ENCODE measurements at places on chromosomes 2 and 18. TPM values are rescaled to one million over a fixed set of nuclear protein-coding genes. Genes with fewer than 3 reads are reported as not detected.
A peak's percentile ranks its signal among the peaks of the same experiment; 100 is the strongest.

DNA sequence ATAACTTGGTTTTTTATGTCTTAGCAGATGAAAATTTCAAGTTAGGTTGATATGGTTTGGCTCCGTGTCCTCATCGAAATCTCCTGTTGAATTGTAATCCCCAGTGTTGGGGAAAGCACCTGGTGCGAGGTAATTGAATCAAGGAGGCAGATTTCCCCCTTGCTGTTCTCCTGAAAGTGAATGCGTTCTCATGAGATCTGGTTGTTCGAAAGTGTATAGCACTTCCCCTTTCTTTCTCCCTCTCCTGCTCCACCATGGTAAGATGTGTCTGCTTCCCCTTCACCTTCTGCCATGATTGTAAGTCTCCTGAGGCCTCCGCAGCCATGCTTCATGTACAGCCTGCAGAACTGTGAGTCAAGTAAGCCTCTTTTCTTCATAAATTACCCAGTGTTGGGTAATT, 242.1 kb upstream of the TNP1 start:
- no peaks in the 10 kb centered on the region for H3K27me3 ChIP-seq
- no peaks in the 10 kb centered on the region for H3K4me1 ChIP-seq
- H3K27ac ChIP-seq: no peak overlapping the region
- no peaks in the 10 kb centered on the region for H3K36me3 ChIP-seq

- H3K27me3 ChIP-seq: peaks cover 12% of the 10 kb centered on the region
- H3K4me3 ChIP-seq: no peak overlapping the region
- no peaks in the 10 kb centered on the region for H3K4me1 ChIP-seq
These were observed 44.9 kb upstream of the TWIST2 start for GRCh38 chr2:238802957-238803356.

DNA sequence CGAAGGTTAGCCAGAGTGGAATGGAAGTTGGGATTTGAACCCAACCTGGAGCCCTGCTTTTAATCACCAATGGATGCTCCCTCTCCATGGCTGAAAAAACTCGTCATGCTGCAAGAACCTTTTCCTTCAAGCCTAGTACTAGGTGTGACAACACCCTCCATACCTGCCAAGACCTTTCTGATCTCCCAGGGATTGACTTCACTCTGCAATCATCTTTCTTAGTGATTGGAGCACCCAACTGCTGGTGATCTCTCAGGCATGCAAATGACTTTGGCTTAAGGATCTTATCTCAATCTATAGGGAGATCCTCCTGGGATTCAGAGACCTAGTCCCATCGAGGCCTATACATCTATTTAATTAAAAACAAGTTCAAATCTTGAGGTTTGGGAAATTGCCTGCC, 23.5 kb upstream of the ITGB6 start:
- no peaks in the 10 kb centered on the region for H3K27me3 ChIP-seq
- no peak overlapping the region for H3K27ac ChIP-seq
- H3K36me3 ChIP-seq: no peaks in the 10 kb centered on the region
- peaks cover 19% of the 10 kb centered on the region for H3K4me1 ChIP-seq
- no peak overlapping the region for H3K4me3 ChIP-seq

OSR1 gene
- polyA plus RNA-seq: 6.0 TPM

DNA sequence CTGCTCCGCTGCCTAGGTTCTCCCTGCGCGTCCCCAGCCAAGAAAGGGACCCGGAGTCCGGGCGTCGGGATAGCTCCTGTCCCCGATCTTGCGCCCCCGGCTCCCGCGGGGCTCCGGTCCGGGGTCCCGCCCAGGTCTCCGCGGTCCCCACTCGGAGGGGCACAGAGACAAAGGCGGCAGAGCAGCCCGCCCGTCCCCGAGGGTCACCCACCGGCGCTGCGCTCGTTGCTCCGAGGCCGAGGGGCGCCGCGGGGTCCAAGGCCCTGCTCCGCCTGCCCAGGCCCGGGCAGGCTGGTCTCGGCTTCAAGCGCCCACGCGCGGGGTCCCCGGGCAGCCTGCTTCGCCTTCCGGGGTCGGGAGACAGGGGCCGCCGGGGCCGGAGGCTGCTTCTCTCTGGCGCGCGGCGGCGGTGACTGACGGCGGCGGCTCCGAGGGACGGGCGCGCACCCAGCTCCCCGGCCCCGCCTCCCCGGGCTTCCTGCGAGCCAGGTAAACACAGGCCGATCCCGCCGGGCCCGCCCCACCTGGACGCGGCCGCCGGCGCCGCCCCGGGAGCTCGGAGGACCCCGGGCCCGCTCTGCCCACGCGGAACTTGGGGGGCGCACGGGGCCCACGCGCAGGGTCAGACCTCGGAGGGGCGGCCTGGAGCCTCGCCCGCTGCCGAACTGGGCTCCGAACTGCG, at the start of gene MBP:
TSS of gene MBP (minus strand) at position 415 of the 682 bp plus-strand sequence. CDS start 27,522 bp downstream, outside the sequence.
- DNase-seq: peak; percentile 50
- peaks cover 8% of the 10 kb centered on the region for H3K36me3 ChIP-seq
- peaks cover 54% of the 10 kb centered on the region for H3K4me1 ChIP-seq
- no peaks in the 10 kb centered on the region for H3K27me3 ChIP-seq
- peak within 1 kb of the TSS; percentile 62 for H3K27ac ChIP-seq

- no peaks in the 10 kb centered on the region for H3K4me1 ChIP-seq
- no peaks in the 10 kb centered on the region for H3K36me3 ChIP-seq
- no peaks in the 10 kb centered on the region for H3K27me3 ChIP-seq
- DNase-seq: no peak
- no peak overlapping the region for H3K4me3 ChIP-seq
These were observed 210.4 kb downstream of the SH3BP4 start for GRCh38 chr2:235162082-235162836.

GRCh38 chr2:207088276-207088675, 77.5 kb downstream of the KLF7 start:
- H3K4me3 ChIP-seq: no peak overlapping the region
- peaks cover 42% of the 10 kb centered on the region for H3K36me3 ChIP-seq
- H3K27ac ChIP-seq: peak overlapping the region; percentile 86
- H3K27me3 ChIP-seq: no peaks in the 10 kb centered on the region

DNA sequence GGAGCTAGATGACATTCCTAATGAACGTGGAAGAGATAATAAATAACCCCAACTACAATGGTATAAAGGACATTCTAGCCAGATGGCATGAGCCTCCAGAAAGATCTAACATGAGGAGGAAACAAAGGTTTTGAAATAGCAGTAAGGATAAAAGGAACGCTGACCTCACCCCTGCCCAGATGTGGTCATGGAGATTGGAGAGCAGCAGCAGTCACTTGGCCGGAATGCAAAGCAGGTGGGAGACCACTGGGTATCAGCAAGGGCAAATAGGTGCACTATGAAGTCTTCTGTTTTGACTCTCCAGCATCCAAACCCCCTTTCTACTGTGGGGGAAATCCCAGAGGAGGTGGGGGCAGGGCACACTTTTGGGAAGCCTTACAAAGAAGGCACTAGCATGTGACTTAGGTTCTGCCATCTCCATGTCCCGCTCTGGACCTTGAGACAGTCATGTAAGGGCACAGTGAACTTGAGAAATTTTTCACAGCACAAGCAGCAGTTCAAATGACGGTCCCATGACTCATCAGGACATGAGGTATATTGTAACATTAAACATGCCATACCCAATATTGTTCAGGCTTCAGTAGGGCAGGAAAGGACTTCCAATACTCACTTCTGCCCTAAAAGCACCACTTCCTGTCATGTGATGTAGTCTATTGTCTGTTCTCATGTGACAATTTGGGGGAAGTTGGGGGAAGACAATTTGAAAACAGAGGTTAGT, 55.2 kb downstream of the METTL4 start:
- H3K36me3 ChIP-seq: no peaks in the 10 kb centered on the region
- no peaks in the 10 kb centered on the region for H3K4me1 ChIP-seq
- H3K4me3 ChIP-seq: no peak overlapping the region
- DNase-seq: no peak

- no peak overlapping the region for H3K27ac ChIP-seq
- DNase-seq: no peak
- no peaks in the 10 kb centered on the region for H3K36me3 ChIP-seq
These were observed 4.3 kb upstream of the UGT1A6 start for GRCh38 chr2:233688341-233688740.

- no peak overlapping the region for H3K27ac ChIP-seq
- DNase-seq: no peak
- H3K36me3 ChIP-seq: no peaks in the 10 kb centered on the region
- H3K27me3 ChIP-seq: no peaks in the 10 kb centered on the region
These were observed 285.4 kb upstream of the ZNF804A start for GRCh38 chr2:184312970-184313369.

DNA sequence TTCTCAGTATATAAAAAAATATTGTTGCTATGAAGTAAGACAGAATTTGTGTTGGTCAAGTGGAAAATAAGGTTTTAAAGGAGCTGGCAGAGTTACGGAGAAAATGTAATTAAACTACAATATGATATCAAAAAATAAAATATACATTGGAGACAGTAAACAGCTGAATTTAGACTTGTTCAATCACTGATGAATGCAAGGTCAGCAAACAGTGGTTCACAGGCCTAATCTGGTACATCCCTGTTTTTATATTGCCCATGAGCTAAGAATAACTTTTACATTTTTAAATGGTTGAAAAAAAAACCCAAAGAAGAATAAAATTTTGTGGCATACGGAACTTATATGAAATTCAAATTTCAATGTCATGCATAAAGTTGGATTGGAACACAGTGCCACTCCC, 131.0 kb upstream of the TRIB2 start:
- no peak overlapping the region for H3K4me3 ChIP-seq
- no peak for DNase-seq

- no peaks in the 10 kb centered on the region for H3K27me3 ChIP-seq
- no peak overlapping the region for H3K27ac ChIP-seq
- no peak overlapping the region for H3K4me3 ChIP-seq
- no peaks in the 10 kb centered on the region for H3K36me3 ChIP-seq
These were observed 252.2 kb upstream of the CYP26B1 start for GRCh38 chr2:72399879-72400278.

DNA sequence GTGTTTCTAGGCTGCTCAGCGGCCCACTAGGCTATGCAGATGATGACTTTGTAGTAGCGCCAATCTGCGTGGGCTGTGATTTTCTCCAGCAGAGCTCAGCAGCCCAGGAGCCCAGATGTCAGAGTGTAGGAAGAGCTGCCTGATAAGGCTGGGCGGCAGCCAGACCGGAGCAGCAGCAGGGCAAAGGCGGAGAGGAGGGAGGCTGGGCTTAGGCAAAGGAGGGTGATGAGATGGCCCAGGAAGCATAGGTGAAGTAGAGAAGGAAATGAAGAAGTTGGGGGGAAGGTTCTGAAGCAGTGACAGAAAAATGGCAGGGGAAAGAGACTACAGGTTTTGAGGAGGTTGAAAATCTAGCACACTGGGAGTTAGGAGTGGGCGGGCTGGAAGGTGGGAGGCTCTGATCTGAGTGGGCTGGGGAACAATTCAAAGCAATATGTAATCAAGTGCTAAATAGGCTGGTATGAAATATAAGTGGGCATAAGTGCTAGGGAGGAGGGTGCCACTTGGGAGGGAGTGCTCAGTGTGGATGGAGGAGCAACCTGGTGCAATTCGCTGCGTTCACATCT, 50.6 kb upstream of the STPG4 start:
- peaks cover 5% of the 10 kb centered on the region for H3K4me1 ChIP-seq
- no peak overlapping the region for H3K27ac ChIP-seq
- H3K4me3 ChIP-seq: no peak overlapping the region
- H3K36me3 ChIP-seq: no peaks in the 10 kb centered on the region
- peak; percentile 52 for DNase-seq

CCDC141 gene
- polyA plus RNA-seq: 15.2 TPM

- H3K4me1 ChIP-seq: peaks cover 14% of the 10 kb centered on the region
- no peak overlapping the region for H3K27ac ChIP-seq
- H3K27me3 ChIP-seq: no peaks in the 10 kb centered on the region
- H3K36me3 ChIP-seq: no peaks in the 10 kb centered on the region
- no peak overlapping the region for H3K4me3 ChIP-seq
These were observed 406.6 kb upstream of the MMADHC start for GRCh38 chr2:149994057-149994728.

DNA sequence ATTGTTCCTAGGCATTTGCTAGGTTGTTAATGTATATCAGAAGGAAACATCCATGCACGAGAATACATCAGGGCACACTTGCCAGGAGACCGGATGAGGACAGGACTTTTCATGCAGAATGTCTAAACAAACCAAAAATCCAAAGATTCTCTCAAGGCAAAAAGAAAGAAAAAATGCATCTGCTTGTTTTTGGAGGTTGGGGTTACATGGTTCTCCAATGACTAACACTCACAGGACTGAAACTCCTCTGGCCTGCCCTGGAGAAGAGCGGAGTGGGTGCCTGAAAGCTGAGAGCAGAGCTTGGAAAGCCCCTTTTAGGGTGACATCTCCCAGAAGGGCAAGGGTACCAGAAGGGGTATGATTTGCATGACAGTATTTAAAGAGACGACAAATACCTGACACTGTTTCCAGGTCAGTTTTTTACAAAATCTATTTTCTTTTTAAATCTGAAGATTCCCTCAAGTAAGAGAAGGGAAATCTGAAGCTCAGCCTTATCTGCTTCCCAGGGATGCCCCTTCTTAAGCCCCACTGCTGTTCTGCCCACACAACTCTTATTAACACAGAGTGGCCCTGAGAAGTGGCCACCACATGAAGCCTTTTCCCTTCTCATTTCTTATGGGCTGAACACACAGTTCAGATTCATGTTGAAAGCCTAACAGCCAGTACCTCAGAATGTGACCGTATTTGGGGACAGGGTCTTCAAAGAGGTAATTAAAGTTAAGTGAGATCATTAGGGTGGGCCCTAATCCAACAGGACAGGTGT, 216.4 kb downstream of the STK39 start:
- no peak for DNase-seq
- no peak overlapping the region for H3K27ac ChIP-seq
- no peaks in the 10 kb centered on the region for H3K4me1 ChIP-seq
- no peak overlapping the region for H3K4me3 ChIP-seq
- no peaks in the 10 kb centered on the region for H3K27me3 ChIP-seq

CDKL4 gene
- 0.29 TPM for polyA plus RNA-seq

TCF23 gene
- 0.09 TPM for polyA plus RNA-seq

GPR75 gene
- polyA plus RNA-seq: 0.32 TPM

DNA sequence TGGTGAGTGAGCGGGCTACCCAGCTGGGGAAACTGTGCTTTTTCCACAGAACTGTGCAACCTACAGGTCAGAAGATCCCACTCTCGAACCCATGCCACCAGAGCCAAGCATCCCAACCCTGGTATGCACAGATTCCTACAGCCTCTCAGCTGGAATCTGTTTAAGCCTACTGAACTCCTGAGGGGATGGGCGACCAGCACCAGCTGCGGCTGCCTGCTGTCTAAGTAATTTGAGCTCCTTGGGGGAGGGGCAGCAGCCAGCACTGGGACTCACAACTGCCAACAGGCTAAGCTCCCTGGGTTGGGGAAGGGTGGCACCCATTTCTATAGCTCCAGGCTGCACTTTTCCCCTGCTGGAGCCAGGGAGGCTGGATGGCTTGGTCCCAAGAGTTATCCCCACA, 11.8 kb downstream of the CYP27C1 start:
- H3K27me3 ChIP-seq: peaks cover 33% of the 10 kb centered on the region
- no peak overlapping the region for H3K27ac ChIP-seq
- H3K36me3 ChIP-seq: no peaks in the 10 kb centered on the region
- no peak overlapping the region for H3K4me3 ChIP-seq
- no peak for DNase-seq

Measured in heart right ventricle (tissue), 16 donors.